ENCODE measurements at places on chromosomes 12 and 14.
A peak's percentile ranks its signal among the peaks of the same experiment; 100 is the strongest.

DNA sequence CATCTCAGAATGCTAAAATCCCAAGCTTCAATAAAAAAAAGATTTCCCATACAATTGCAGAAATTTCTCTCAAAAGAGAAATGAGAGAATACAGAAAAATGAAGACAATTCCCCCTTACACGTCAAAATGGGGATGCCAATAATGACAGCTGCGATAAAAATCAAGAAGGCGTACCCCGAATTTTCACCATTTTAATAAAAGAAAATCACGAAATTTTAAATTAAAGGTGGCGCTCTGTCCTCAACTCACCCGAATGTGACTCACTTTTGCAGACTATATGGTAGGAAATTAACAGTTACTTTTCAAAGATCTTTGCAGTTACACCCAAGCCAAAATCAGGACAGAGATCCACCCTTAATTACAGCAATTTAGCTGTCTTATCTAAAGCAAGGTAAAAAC, 2.1 kb downstream of the ATP2B1 start:
- no peak for DNase-seq

DNA sequence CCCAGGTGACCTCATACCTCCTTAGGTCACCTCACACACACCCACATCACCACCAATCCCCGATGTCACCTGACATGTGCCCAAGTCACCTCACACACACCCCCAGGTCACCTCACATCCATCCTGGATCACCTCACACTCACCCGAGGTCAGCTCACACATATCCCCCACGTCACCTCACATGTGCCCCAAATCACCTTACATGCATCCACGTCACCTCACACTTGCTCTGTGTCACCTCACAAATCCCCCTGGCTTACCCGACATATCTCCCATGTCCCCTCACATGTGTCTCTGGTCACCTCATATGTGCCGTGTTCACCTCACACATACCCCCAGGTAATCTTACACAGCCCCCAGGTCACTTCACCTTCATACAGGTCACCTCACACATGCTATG, 864.6 kb downstream of the TMEM121 start:
- DNase-seq = no peak

DNA sequence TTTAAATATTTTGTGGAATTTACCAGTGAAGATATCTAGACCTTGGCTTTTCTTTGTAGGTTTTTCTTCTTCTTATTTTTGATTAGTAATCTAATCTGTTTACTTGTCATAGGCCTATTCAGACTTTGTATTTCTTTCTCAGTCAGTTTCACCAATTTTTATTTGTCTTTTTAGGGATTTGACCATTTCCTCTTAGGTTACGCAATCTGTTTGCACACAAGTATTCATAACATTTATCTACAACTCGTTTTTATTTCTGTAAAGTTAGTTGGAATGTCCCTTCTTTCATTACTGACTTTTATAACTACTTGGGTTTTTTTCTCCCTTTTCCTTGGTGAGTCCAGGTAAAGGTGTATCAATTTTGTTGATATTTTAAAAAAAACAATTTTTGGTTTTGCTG, 545.7 kb downstream of the AACS start:
- no peak for DNase-seq

GRCh38 chr14:55239320-55239719, 31.9 kb upstream of the FBXO34 start:
- DNase-seq = peak; percentile 35

GRCh38 chr12:51082561-51083125, 753 bp downstream of the CSRNP2 start:
- DNase-seq = peak; percentile 32

GRCh38 chr14:70902184-70902583, 5.1 kb upstream of the PCNX1 start:
- no peak for DNase-seq

DNA sequence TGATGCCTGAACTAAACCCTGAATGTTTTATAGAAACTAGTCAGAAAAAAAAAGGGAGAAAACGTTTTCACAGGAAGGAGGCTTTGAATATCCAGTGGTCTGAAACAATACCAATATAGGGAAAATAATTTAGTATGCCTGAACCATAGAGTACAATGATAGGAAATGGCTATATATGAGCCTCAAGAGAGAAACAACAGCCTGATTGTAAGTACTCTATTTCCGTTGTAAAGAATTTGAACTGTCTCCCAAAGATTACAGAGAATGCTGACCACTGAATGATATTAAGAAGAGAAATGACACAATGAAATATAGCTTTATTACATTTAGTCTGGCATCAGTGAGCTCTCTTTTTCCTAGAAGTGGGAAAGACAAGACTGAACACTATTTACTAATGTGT, 5.5 kb upstream of the GABARAPL1 start:
- DNase-seq = no peak

- DNase-seq = peak; percentile 88
Observed at GRCh38 chr12:110600254-110600653, 13.7 kb upstream of the TCTN1 start.

DNA sequence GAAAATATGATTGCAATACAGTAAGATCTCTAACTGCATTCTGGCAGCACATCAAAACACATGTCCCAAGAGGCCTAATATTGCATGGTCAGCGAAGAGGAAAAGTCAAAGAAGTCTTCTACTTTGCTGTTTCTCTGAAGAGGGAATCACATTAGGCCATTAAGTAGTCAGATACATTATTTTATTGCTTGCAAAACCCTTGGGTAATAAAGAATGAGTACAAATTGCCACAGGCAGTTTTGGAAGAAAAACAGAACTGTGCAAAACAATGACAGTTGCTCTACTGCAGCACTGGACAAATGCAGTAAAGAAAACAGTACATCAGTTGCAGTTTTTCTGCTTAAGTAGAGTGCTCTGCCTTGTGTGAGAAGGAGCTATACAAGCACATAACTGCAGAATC, 211.9 kb downstream of the MED13L start:
- DNase-seq = no peak

DNA sequence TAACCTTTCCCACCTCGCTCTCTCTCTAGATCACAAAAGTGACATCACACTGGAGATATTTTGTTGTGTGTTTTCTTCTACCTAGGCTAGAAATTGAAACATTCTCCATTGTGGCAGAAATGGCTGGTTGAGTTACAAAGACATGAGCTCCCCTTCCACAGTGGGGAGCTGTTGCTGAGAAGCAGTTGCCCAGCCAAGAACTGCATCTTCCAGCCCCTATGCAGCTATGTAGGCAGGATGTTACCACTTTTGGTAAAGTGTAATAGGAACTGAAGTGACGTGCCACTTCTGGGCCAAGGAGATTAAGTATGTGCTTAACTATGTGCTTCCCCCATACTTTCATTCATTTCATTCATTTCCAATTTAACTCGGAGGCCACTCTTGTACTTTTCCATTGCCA, 138.7 kb upstream of the E2F7 start:
- peak; percentile 55 for DNase-seq

DNA sequence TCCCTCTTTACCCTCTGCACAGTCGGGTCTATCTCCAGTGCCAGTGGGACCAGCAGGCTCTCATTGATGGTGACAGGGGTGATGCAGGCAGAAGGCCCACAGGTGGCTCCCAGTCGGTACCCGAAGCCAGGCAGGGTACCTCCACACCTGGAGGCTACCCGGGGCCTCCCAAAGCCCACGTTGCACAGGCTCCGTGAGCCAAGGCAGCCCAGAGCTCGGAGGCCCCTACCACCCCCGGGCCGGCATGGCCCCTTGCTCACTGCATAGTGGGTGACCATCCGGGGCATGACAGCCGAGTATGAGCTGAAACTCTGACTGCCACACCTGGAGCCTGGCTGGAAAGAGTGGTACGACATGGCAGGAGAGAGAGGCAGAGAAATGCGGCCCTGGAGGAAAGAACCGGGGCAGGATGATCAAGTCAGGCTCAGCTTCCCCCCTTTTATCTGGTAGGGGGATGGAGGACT, at the start of gene KRT82:
Gene KRT82 (minus strand): TSS at position 414 of the 464 bp plus-strand sequence. CDS start 58 bp downstream, at position 356.
- DNase-seq = no peak

GRCh38 chr14:101473045-101473729, 88.1 kb upstream of the DIO3 start:
- no peak for DNase-seq

- DNase-seq = no peak
Observed at GRCh38 chr12:70096759-70097410, 146.3 kb upstream of the CNOT2 start.

GRCh38 chr14:57530571-57530970, 36.9 kb upstream of the CCDC198 start:
- DNase-seq = no peak

GRCh38 chr12:128820723-128821432, 2.9 kb downstream of the SLC15A4 start:
- DNase-seq = peak; percentile 66
